ENCODE measurements at places on chromosomes 4 and X. TPM values are rescaled to one million over a fixed set of nuclear protein-coding genes. Genes with fewer than 3 reads are reported as not detected.

CT45A10 gene
- total RNA-seq: not detected

TMPRSS11B gene
- not detected for total RNA-seq

MAGEE1 gene
- total RNA-seq: 0.33 TPM

PCYT1B gene
- not detected for total RNA-seq

EGFL6 gene
- total RNA-seq: not detected

ZIC3 gene
- total RNA-seq: not detected

EMCN gene
- total RNA-seq: 82.2 TPM

CTAG1B gene
- total RNA-seq: not detected

PROM1 gene
- 0.09 TPM for total RNA-seq

ABCG2 gene
- 6.1 TPM for total RNA-seq

CACNA1F gene
- total RNA-seq: under 0.01 TPM

SYNPO2 gene
- 0.11 TPM for total RNA-seq

FATE1 gene
- total RNA-seq: not detected

SSX2B gene
- not detected for total RNA-seq

KIF4A gene
- total RNA-seq: 2.6 TPM

SPP1 gene
- not detected for total RNA-seq

NAT8L gene
- total RNA-seq: not detected

FGFRL1 gene
- 5.7 TPM for total RNA-seq

SOD3 gene
- total RNA-seq: under 0.01 TPM

TRIM60 gene
- total RNA-seq: not detected

FRMD7 gene
- not detected for total RNA-seq

COL4A6 gene
- 0.95 TPM for total RNA-seq

EDNRA gene
- 0.34 TPM for total RNA-seq

C4orf50 gene
- under 0.01 TPM for total RNA-seq
